T-cell (primary cell): ENCODE measurements at places on chromosomes 4 and X. TPM values are rescaled to one million over a fixed set of nuclear protein-coding genes. Genes with fewer than 3 reads are reported as not detected.
A peak's percentile ranks its signal among the peaks of the same experiment; 100 is the strongest.

GRCh38 chr4:159298502-159298901, 195.6 kb downstream of the RAPGEF2 start:
- H3K4me1 ChIP-seq, result no peaks in the 10 kb centered on the region
- no peak for DNase-seq
- no peak overlapping the region for H3K4me3 ChIP-seq
- no peaks in the 10 kb centered on the region for H3K27me3 ChIP-seq

DNA sequence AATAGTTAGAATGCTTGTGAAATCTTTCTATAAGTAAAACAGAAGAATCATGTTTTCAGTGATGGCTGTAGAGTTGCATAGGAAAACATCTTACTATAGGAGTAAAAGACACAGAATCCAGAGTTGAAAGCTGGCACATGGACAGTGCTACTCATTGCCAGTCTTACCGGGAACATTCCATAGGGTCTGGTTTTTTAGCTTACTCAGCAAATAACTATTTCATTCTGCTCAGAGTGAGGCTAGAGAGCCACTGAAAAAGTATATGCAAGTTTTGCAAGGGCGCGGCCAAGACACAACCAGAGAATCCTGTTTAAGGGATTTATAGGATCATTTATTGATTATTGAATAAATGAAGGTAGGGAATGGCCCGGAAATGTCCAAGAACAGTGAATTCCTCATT, 60.3 kb downstream of the MTHFD2L start:
- no peaks in the 10 kb centered on the region for H3K36me3 ChIP-seq
- H3K27ac ChIP-seq, result no peak overlapping the region
- DNase-seq, result no peak
- no peaks in the 10 kb centered on the region for H3K4me1 ChIP-seq
- no peaks in the 10 kb centered on the region for H3K27me3 ChIP-seq

GRCh38 chr4:164307262-164307661, 446.7 kb upstream of the SMIM31 start:
- H3K4me1 ChIP-seq, result no peaks in the 10 kb centered on the region
- H3K27me3 ChIP-seq, result no peaks in the 10 kb centered on the region
- no peaks in the 10 kb centered on the region for H3K36me3 ChIP-seq
- H3K4me3 ChIP-seq, result no peak overlapping the region
- H3K27ac ChIP-seq, result no peak overlapping the region

STK32B gene
- total RNA-seq, result 0.15 TPM

NPY1R gene
- total RNA-seq, result not detected

DNA sequence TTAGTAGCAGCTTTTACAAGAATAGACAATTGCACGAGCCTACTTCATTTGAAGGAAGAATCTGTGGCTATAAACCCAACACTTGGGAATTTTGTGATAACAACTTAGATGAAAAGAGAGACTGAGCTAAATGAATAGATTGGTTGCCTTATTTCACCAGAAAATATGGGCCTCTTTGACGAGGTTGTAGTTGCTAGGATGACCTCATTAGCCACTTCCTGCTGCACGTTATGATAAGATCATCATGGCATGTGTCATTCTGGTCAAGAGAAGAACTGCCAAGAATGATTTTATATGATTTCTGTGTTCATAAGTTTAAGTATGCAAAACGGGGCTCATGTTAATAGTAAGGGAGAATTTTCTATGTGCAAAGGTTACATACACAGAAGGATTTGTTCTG, 321.9 kb upstream of the GIMD1 start:
- H3K4me1 ChIP-seq, result peaks cover 11% of the 10 kb centered on the region
- no peaks in the 10 kb centered on the region for H3K36me3 ChIP-seq
- no peak for DNase-seq
- H3K27me3 ChIP-seq, result no peaks in the 10 kb centered on the region
- no peak overlapping the region for H3K27ac ChIP-seq

- no peaks in the 10 kb centered on the region for H3K36me3 ChIP-seq
- peaks cover 11% of the 10 kb centered on the region for H3K27me3 ChIP-seq
- no peaks in the 10 kb centered on the region for H3K4me1 ChIP-seq
- no peak overlapping the region for H3K4me3 ChIP-seq
- no peak overlapping the region for H3K27ac ChIP-seq
Observed at GRCh38 chr4:8282134-8282641, 12.6 kb downstream of the HTRA3 start.

DNA sequence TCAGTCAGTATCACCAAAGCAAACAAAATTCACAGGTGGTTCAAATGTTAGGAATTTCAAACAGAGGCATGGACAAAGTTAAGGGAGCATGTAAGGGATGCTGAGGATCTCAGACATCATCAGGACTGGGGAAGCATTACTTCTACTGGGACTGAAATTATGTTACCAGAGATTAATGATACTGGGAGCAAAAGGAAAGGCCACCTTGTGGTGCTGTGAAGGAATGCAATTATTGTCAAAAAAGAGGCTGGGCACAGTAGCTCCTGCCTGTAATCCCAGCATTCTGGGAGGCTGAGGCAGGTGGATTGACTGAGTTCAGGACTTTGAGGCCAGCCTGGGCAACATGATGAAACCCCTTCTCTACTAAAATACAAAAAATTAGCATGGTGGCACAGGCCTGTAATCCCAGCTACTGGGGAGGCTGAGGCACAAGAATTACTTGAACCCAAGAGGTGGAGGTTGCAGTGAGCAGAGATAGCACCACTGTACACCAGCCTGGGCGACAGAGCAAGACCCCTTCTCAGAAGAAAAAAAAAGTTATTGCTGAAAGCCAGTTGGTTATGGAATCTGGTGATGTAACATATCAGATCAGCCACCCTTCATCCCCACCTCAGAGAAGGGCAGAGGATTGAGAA, 954.3 kb downstream of the PCDH7 start:
- H3K36me3 ChIP-seq, result no peaks in the 10 kb centered on the region
- no peak overlapping the region for H3K4me3 ChIP-seq
- no peak overlapping the region for H3K27ac ChIP-seq
- H3K4me1 ChIP-seq, result no peaks in the 10 kb centered on the region
- no peaks in the 10 kb centered on the region for H3K27me3 ChIP-seq

DDX53 gene
- not detected for total RNA-seq

DNA sequence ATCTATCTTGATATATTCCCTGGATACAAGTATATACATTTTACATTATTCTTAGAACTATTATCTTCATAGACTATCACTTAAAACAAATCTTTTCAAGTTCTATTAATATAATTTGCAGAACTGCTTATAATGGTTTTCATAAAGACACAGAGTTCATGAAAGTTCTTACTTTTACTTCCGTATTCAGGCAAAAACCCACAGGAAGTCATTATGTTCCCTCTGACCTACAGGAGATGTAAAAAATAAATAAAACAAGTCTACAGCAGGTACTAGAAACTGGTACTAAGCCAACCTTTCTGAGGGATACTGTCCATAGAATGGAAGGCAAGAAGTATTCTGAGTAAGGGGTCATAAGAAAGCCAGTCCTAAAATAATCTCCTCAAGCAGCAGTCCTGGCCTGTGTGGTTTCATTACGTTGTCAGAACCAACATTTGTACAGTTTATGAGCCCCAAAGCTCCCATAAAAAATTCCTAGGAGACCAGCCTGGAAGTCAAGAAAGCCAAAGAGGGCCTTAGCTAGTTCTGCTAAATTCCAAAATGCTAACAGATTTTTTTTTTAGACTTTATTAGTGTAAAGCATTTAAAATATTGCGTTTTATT, 68.6 kb downstream of the CAMK2D start:
- peak overlapping the region; percentile 22 for H3K27ac ChIP-seq
- H3K36me3 ChIP-seq, result no peaks in the 10 kb centered on the region
- H3K4me3 ChIP-seq, result no peak overlapping the region
- DNase-seq, result no peak
- peaks cover 7% of the 10 kb centered on the region for H3K4me1 ChIP-seq

DNA sequence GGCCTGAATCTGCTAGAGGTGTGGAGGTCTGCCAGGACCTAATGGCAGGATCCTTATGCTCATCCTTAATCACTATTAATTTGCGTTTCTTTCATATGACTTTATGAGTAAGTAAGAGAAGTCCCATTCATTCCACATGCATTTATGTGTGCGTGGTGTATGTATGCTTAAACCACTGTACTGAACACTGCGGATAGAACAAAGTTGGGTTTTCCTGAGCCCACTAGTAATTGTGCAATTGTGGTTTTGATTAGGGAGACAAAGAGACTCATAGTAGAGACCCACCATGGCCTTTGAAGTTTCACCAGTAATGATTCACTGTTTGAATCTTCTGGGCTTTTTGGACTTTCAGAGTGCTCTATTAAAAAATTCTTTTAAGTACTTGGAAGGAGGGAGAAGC, 498.5 kb upstream of the DIPK2B start:
- no peaks in the 10 kb centered on the region for H3K27me3 ChIP-seq
- H3K4me1 ChIP-seq, result no peaks in the 10 kb centered on the region
- no peak overlapping the region for H3K27ac ChIP-seq
- DNase-seq, result no peak
- no peaks in the 10 kb centered on the region for H3K36me3 ChIP-seq

- H3K27me3 ChIP-seq, result no peaks in the 10 kb centered on the region
- H3K4me1 ChIP-seq, result peaks cover 23% of the 10 kb centered on the region
- no peak overlapping the region for H3K4me3 ChIP-seq
- H3K36me3 ChIP-seq, result peaks cover 5% of the 10 kb centered on the region
- DNase-seq, result no peak
Observed at GRCh38 chr4:1705732-1706131, 6.4 kb downstream of the SLBP start.

DNA sequence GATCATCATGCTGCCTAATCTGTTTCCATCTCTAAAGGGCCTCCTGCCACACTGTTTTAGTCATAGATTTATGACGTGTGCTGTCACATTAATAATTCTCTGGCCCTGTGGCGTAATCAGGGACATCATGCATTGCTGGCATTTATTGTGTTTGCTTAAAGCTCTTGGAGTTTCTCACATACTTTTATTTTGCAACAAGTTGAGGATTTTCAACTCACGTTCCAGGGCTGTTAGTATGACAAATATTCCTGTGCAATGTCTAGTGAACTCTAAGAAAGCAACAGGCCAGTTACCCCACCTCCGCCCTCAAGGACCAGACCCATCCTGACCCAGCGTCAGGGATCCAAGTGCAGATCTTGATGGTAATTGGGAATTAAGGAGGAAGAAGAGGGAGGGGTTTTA, 7.8 kb upstream of the PIGA start:
- no peaks in the 10 kb centered on the region for H3K27me3 ChIP-seq
- H3K4me1 ChIP-seq, result no peaks in the 10 kb centered on the region
- no peaks in the 10 kb centered on the region for H3K36me3 ChIP-seq
- H3K27ac ChIP-seq, result no peak overlapping the region
- no peak overlapping the region for H3K4me3 ChIP-seq

GRCh38 chr4:170336238-170336775, 246.6 kb upstream of the AADAT start:
- H3K27ac ChIP-seq, result no peak overlapping the region
- no peaks in the 10 kb centered on the region for H3K27me3 ChIP-seq
- no peaks in the 10 kb centered on the region for H3K4me1 ChIP-seq

BCLAF3 gene
- total RNA-seq, result 10.9 TPM

RHOXF2B gene
- total RNA-seq, result 0.16 TPM

DNA sequence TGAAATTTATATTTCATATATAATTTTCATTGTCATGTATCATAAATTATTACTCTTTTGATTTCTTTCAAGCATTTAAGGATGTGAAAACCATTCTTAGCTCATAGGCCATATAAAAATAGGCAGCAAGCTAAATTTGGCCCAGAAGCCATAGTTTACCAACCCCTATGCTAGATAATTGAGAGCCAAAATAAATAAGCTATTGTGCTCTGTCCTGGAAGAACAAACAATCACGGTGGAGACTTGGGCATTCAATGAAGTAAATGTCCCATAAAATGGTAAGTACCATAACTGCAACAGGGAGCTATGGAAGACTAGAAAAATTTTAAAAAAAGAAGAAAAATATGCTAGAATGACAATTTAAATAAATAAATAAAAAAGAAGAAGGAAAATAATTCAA, 60.9 kb upstream of the PACRGL start:
- H3K27ac ChIP-seq, result no peak overlapping the region
- H3K4me3 ChIP-seq, result no peak overlapping the region
- no peaks in the 10 kb centered on the region for H3K27me3 ChIP-seq
- H3K36me3 ChIP-seq, result no peaks in the 10 kb centered on the region

DNA sequence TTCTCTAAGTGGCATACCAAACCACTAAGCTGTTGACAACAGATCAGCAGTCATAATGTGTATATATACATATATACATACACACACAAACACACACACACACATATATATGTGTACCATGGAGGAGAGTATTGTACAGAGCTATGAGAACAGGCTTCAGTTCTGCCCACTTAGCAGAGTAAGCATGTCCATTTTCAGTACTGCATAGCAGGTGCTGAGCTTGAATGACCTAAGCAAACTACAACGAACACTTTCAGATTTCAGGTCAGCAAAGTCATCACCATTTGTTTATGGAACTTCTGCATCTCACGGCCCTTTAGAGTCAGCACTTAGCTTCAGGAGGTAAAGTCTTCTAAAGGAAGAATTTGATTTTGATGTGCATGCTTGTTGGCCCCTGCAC, 735.8 kb upstream of the ATOH1 start:
- no peak for DNase-seq
- no peaks in the 10 kb centered on the region for H3K27me3 ChIP-seq
- H3K4me3 ChIP-seq, result no peak overlapping the region
- no peaks in the 10 kb centered on the region for H3K4me1 ChIP-seq
